Osteocyte (in vitro differentiated cells): ENCODE measurements at places on chromosomes 16 and 17. TPM values are rescaled to one million over a fixed set of nuclear protein-coding genes. Genes with fewer than 3 reads are reported as not detected.

The TMEM238L gene
- total RNA-seq: not detected in 2 replicates

The CACNG3 gene
- not detected in 2 replicates for total RNA-seq

The KCNH6 gene
- not detected in 2 replicates for total RNA-seq

The PEMT gene
- 25.6 and 31.0 TPM in 2 replicates for total RNA-seq

The KRT28 gene
- total RNA-seq: not detected in 2 replicates

- no peak for DNase-seq
Observed at GRCh38 chr17:28716740-28717577, 709 bp downstream of the RAB34 start.

GRCh38 chr16:57537581-57538234 is 1.3 kb upstream of the CCDC102A start:
- DNase-seq: no peak

DNA sequence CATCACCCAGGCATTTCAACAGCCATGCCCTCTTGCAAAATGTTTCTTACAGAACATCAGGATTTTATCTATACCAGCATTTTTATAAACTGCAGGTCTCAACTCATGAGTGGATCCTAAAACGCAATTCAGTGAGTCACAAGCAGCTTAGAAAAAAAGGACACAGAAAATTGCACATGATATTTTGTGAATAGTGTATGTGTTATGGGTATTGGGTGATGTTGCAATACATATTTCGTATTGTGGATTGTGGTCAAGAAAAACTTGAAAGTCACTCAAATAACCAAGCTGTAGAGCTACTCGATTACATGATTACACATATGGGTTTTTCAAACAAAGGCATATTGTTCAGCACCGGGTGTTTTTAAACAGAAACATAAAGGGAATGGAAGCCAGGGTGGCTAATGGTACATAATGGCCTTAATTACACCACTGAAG is 1.4 kb downstream of the WIPI1 start:
- no peak for DNase-seq

DNA sequence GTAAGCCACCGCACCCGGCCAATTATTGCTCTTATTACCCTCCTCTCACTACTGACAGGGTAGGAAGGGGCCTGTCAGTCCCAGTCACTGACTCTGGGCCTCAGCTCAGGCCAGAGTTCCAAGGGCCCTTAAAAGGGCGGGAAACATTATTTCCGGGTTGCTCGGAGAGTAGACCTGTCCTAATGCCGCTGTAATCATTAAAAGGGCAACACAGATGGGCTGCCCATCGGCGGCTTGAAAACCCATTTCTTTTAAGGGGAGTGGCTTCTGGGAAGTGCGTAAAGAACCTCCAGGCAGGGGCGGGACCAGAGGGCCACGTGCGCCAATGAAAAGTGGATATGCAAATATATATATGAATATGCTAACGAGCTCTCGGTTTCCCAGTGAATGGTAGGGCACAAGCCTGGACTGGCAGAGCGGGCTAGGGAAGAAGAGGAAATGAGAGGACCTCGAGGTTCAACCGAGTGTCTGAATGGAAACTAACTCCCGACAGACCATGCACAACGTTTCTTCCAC is 26.6 kb downstream of the PIPOX start:
- DNase-seq: no peak

DNA sequence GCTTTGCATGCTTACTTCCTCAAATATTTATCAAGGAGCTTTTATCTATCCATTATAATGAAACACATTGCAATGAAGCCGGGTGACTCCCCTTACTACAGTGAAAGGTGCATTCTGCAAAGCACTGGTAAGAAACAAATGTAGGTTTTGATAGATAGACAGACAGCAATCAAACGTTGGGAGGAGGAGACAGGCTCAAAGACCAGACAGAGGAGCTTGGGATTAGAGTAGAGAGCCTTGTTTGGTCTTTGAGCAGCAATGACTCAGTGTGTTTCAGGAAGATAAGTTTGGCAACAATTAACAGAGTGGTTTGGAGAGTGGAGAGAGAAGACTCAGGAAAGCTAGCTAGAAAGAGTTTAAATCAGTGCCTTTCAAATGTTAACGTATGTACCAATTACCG is 68.8 kb downstream of the ZNF18 start:
- no peak for DNase-seq

DNA sequence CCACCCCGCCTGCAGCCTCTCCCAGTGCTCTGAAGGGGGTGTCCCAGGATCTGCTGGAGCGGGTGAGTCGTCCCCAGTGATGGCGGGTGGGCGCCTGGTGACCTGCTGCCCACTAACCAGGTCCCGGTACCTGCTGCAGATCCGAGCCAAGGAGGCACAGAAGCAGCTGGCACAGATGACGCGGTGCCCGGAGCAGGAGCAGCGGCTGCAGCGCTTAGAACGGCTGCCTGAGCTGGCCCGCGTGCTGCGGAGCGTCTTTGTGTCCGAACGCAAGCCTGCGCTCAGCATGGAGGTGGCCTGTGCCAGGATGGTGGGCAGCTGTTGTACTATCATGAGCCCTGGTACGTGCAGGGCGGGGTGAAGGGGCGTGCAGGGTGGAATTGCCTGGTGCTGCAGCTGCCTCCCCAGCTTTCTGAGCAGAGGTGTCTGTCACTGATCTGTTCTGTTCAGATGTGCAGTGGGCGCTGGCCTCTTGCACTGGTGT is 3.6 kb downstream of the CDT1 start:
- no peak for DNase-seq

- no peak for DNase-seq
Observed at GRCh38 chr16:10297341-10298006, 88.4 kb upstream of the ATF7IP2 start.

DNA sequence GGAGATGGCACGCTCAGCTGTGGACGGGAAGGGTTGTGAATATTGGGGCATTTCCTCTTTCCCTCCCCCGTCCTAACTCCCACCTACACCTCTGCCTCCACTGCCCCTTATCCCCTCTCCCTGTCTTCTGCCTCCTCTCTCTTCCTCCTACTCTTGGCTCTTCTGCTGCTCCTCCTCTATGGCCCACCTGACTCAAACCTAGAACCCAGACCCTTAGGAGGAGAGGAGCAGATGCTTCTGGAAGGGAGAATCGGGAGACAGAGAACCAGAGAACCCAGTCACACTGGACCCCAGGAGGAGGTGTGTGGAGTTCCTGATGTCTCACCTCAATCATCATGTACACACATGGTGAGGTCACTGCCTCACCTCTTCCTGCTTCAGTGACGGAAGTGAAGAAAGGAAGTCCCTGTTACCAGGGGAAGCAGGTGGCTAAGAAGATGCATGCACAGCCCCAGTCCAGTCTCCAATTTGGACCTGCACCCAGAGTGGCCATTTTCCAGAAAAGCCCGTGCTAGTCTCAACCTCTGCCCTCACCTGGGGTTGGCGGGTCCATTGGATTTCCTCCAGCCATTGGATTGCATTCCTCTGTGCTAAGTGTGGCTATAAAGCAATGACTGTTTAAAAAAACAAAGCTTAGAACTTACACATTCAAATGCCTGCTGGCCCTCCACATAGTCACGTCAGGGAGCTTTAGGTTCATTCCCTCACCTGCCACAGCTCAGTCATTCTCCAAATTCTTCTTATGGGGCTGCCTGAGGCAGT is 4.0 kb downstream of the RNF222 start:
- no peak for DNase-seq

- no peak for DNase-seq
Observed at GRCh38 chr16:79845734-79846135, 245.2 kb upstream of the MAF start.

- no peak for DNase-seq
Observed at GRCh38 chr17:74475189-74475588, 8.8 kb downstream of the CD300A start.

- peak; percentile 94 for DNase-seq
Observed at GRCh38 chr17:39244600-39245570, 19.1 kb upstream of the STAC2 start.

DNA sequence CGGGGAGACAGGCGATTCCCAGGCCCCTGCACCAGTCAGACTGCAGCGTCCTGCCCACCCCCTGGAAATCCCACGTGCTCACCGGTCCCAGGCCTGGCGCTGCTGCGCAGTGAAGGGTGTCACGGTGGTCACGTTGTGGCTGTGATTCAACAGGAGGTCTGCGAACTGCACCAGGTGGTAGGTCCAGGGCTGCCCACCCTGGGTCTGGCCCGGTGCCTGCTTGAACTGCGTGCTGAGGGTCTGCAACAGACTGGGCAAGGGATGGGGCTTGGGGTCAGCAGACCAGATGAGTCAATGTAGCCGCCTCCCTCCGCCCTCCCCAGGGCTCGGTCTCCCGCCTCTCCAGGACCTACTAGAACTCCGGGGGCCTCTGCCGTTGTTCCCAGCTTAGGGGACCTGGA is 7.1 kb downstream of the MYBBP1A start:
- DNase-seq: peak; percentile 83

DNA sequence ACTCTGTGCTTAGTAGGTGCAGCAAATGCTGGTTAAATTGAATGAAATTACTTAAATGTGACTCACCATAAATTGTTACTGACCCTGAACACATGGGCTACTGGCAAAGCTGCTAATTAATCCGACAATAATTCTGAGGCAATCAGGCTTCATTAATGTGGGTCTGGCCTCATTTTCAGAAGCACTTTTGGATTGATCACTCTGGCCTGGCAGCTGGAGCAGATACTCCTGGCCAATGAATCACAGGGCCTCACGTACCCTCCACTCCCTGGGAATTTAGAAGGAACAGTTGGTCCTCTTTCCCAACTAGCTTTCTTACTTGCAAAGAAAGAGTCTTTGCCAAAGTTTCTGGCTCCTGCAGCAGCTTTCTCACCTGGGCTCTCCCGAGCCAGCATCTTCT is 162.0 kb upstream of the ZKSCAN2 start:
- DNase-seq: no peak
